ENCODE measurements at places on chromosomes 11 and 22.

GRCh38 chr11:17707830-17708229 lies 11.5 kb upstream of the MYOD1 start:
- no peak for DNase-seq

DNA sequence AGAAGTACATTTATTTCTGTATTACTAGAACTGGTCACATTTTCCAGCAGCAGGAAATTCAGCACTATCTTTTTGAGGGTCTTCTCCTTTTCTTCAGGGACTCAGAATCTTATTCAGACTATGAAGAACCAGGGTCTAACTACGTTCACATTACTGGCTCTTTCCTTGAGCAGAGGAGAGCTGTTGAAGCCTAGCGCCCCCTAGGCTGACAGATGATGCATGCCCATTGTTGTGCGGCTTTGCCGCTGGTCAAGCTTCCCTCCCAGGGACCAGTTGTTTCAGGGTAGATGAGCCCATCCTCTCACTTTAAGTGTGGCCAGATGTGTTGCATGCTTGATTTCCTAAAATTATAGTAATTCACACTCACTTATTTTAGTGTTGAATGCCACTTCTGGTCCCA lies 168.2 kb upstream of the PDGFD start:
- DNase-seq: no peak

DNA sequence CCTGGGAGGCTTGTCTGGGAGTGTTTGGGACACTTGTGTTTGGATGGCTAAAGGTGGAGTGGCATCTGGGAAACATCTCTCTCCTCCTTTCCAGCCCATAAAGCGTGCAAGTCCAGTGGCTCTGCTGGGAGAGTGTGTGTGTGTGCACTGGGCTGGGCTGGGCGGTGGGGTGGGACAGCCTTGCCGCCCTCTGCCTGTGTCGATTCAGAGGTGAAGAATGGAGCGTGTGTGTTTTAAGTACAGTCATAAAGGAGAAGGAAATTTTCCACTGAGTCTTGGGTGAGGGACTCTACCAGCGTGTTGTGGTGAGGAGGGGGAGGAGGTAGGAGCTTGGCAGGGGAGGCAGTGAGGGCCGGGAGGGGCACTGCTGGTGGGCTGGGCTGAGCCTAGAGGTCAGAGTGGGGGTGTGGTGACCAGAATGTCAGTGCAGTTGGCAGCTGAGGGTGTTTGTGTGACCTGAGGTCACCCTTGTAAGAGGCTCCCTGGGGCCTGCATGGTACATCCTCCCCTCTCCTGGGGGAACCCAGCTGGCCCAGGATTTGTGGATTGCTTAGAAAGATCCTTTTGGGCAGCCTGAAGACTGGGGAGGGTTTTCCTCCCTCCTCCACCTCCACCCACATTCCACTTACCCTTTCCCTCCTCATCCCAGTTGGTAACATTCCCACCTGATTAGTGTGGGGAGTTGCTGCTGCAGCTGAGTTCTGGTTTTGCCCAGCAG lies 1.7 kb downstream of the TIMP3 start:
- DNase-seq: no peak

DNA sequence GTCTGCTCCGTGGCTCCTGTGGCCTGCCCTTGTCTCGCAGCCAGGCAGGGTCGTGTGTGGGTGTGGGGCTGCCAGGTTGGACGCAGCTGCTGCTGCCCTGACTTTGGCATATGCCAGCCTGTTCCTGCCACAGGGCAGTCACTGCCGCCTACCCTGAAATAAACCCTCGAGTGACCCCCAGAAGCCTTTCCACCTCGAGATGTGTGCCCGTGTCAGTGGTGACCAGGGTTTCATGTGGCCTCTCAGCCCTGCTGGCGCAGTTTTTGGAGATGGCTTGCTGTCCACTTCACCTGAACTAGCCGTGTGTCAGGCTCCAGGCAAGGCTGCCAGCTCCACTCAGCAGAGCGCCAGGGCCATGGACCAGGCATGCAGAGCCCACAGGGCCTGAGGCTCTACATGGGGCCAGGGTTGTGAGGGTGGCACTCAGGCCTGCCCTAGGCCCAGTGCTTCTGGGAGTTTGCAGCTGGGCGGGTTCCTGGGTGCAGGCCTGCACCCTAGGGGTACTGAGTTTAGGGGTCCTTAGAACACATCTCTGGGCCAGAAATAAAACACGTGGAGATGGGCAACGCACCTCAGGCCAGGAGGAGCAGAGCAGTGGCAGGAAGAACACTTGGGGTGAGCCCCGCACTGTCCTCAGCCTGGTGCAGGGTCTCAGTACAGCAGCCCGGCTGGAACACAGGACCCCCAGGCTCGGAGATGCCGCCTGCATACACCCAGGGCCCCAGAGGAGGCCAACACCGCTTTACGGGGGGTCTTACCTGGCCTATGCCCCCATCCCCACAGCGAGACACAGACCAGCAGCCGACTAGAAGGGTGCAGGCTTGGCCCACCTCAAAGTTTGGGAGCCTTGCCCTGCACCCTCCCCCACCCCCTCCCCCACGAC lies 8.8 kb upstream of the PANX2 start:
- no peak for DNase-seq

DNA sequence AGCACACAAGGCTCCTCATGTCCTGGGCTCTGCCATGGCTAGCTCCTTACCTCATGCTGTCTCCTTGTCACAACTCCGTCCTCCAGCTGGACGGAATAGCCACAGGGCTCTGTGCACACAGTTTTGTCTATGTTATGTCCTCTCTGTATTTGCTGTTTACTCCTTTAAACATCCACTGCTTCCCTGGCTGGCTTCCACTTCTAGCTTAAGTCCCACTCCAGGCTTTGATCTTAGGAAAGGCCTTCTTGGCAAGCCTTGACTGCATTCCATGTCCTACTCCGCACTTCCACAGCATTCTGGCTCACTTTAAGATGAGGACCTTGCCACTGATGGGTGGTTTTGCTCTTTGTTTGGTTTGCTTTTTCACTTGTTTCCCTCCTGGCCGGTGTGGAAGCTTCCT lies 22.9 kb upstream of the ROBO3 start:
- DNase-seq: no peak

GRCh38 chr11:11122749-11123148 lies 230.3 kb downstream of the CSNK2A3 start:
- no peak for DNase-seq
